ENCODE measurements at places on chromosomes 7 and 10.
A peak's percentile ranks its signal among the peaks of the same experiment; 100 is the strongest.

GRCh38 chr10:80265740-80266512, 23.5 kb downstream of the MAT1A start:
- no peak for DNase-seq

DNA sequence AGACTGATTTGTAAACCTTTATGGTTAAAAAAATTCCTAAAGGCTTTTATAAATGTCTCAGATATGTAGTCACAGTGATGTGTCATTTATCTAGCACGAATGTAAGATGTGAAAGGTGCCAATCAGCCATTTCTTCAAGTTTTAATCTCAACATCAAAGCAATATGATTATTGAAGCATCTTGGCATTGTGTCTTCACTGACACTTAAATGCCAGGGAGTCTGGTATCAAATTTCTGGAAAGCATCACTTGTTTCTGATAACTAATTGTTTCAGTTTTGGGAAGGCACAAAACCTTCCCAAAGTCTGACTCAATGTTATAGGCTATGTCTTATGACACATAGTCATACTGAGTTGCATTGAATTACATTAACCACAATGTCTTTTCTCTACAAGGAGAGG, 492.0 kb upstream of the CNTNAP2 start:
- no peak for DNase-seq

DNA sequence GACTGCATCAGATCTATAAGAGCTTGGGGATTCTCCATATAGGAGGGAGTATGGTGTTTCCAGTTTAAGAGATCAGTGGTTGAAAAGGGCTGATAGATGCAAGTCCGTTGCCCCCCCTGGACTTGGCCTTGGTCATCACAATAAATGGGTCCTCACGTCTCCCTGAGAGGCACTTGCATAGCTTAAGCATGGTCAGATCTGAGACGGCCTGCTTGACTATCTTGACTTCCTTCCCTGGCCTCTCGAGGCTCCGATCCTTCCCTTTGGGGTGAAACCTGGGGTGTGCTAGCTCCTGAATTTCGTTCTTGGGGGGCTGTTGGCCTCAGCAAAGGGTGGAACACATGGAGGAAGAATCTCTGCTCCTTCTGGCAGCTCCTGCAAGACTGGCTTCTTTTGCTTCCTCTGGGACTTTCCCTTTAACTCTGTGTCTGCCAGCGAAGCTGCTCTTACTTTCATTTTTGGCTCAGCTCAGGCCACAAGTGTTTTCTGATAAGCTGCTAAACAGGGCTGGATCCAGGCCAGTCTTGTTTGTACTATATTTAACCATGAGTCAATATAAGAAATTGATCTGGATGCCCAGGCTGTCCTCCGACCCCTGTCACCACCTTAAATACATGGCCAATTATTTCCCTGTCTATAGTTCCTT, 11.2 kb upstream of the ZNF485 start:
- peak; percentile 36 for DNase-seq

DNA sequence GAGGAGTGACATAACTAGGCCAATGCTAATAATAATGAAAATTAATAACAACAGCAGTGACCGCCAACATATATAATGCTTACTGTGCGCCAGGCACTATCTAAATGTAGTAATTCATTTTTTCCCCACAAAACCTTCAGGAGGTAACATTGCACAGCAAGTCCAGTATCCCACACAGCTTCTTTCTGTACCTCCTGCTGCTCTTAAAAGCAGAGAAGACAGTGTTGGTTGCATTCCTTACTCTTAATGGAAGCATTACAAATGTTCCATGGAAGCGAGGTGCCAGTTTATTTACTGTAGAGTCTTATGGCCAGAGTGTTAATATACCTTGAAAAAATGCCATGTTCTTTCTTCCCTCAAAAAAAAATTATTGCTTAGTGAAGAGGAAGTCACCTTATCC, 168.2 kb downstream of the LRRC4 start:
- no peak for DNase-seq

DNA sequence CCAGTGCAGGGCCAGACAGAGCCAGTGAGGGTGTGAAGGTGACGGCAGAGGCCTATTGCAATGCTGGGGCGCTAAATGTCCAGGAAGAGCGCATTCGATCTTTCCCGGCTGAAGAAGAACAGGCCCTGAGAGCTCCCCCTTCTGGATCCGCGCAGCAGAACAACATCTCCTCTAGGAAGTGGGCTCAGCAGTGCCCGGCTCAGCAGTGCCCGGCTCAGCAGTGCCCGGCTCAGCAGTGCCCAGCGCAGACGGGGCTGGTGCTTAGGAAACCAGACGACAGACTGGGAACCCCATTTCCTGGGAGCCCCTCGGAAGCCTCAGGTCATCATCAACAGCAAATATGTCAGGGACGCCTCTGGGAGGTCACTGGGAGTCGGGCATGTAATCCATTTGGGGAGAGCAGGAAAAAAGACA, 4.7 kb upstream of the NOS3 start:
- DNase-seq = peak; percentile 38

GRCh38 chr10:50561266-50561665, 62.5 kb downstream of the SGMS1 start:
- DNase-seq = peak; percentile 99

- no peak for DNase-seq
Observed at GRCh38 chr7:23742051-23742450, 32.0 kb downstream of the STK31 start.

DNA sequence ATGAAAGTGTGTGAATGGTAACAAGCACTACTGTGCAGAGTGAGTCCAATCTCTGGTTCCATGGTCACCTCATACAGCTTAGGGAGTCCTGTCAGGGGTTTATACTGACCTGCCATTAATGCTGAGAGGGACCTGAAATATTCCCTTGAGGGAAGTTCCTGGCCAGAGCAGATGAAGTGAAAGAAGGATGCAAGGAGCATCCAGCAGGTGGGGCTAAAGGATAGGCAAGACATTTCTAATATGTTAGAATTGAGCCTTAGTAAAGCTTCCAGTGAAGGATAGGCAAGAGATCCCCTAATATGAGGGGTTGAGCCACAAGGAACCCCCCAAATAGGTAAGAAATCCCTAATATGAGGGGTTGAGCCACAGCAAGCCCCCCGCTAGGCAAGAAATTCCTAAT, 25.5 kb upstream of the FAM221A start:
- DNase-seq = peak; percentile 1

DNA sequence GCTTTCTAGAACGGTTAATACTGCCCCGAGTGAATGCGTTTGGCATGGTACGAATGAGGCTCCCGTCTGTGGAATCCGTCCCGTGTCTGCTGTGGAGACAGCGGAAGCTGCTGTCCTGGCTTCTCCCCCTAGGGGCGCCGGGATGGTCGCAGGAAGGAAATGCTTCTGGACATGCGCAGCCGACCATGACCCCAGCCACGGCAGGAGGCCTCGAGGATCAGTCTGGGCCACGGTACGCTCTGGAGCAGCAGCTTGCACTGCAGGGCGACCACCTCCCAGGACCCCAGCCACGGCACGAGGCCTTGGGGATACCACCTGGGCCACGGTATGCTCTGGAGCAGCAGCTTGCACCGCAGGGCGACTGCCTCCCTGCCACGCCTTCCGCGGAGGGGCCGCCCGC, 107.9 kb downstream of the CYTH3 start:
- DNase-seq = no peak

GRCh38 chr7:84187087-84187805, 7.3 kb downstream of the SEMA3A start:
- no peak for DNase-seq

Data from AG10803 (cell line).